ENCODE measurements at places on chromosomes 5 and 9.

DNA sequence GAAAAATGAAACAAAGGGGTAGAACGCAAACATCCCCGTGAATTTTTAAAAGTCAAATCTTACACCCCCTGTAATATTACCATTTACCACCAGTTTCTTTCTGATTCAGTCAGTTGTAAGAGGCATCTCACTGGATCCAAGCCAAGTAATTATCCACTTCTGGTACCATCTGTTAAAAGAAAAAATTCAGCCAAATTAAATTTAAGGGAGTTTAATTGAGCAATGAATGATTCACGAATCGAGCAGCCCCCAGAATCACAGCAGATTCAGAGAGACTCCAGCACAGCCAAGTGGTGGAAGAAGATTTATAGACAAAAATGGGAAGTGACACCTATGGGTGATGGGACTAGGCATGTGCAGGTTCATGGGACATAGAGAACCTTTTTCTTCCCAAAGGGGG is 29.9 kb upstream of the MTMR12 start:
- no peak for DNase-seq

GRCh38 chr9:98043915-98044314 is 12.6 kb upstream of the NANS start:
- no peak for DNase-seq

DNA sequence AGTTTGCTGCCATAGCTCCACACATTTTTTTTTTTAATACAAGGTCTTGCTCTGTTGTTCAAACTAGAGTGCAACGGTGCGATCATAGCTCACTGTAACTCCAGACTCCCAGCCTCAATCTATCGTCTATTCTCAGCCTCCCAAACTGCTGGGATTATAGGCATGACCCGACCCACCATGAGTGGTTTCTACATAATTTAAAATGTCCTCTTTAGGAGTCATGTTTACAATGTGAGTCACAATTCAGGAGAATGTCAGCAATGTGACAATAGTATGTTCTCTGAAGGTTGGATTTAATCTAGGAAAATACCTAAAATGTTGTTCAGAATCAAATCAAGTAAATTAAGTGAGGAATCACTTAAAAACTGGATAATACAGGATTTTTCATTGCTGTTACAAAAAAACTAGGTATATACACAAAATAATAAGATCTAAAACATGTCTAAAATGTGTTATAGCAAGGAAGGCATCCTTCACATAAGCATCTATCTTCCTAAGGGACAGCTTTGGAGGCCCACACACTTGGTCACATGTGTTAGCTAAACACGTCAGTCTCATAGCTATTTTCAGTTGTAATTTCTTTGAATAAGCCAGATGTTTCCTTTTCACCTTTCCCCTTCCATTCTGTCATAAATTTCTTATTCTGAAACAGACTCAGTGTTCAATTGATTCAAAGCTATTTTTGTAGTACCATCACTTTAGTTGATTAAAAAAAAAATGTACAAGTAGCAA is 30.0 kb upstream of the ELAVL2 start:
- no peak for DNase-seq

DNA sequence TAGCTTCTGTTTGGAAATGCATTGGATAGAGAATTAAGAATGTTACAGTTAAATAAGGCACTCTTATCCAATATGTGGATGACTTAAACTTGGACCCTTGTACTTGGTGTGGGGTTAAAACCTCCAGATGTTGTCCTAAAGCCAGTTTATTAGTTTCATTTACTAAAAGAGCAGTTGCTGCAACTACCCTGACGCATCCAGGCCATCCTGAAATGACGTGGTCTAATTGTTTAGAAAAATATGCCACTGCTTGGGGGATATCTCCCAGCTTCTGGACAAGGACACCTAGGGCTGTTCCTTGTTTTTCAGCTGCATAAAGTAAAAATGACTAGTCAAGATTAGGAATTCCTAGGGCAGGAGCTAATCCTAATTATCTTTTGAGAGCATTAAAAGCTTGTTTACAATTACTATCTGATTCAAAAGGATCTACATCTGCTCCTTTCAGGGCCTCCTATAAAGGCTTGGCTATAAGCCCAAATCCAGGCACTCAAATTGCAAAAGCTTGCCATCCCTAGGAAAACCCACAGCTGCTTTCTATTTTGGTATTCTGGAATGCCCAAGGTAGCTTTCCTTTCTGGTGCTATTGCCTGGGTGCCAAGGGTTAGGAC is 45.7 kb upstream of the SLCO4C1 start:
- no peak for DNase-seq

DNA sequence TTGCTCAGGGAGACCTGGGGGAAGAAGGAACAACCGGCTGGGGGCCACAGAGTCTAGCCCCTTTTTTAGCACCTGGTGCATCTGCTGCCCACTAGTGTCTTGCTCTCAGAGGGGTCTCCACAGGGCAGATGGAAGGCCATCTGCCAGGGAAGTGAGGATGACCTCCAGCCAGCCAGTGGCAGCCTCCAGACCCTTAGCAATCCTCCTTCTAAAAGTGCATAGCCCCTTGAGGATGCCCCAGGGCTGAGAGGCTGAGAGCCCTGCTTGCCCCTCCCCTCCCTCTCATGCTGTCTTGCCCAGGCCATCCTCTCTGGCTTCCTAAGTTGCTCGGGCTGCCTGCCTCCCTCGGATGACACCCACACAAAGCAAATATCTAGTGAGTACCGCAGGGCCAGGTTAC is 81.5 kb upstream of the PANK3 start:
- DNase-seq, result no peak

DNA sequence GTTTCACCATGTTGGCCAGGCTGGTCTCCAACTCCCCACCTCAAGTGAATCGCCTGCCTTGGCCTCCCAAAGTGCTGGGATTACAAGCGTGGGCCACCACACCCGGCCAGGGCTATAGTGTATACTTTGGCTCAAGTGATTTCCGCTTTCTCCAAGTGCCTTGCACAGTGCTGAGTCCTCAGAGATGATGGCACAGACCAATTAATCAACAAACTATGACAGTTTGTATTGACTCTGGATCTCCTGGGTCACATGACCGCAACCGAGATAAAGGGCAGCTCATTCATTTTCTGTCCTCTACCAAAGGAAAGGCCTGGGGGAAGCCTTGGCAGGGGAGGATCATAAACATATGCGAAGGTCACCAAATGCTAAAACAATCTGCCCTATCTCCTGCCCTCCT is 11.4 kb upstream of the LARP1 start:
- no peak for DNase-seq

GRCh38 chr9:68697851-68698250 is 7.2 kb upstream of the PIP5K1B start:
- no peak for DNase-seq

DNA sequence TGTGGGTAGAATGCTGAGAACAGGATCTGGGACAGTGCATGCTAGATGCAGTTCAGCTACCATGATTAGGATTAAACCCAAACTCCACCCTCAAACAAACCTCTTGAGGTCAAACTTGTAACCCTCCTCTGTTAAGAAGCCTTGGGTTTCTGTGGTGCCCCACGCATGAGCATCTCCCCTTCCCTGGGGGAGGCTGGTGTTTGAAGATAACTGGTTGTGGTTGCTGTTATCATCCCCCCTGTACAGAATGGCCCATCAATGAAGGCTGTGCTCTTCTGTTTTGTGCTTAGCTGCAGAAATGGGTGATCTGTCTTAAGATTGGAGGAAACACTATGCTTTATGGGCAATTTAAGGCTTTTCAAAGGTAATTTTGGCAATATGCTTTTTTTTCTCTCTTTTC is 4.4 kb upstream of the DAB2IP start:
- no peak for DNase-seq

- DNase-seq, result no peak
Observed at GRCh38 chr5:1442222-1443145, 2.8 kb downstream of the SLC6A3 start.

GRCh38 chr9:97560851-97561250 is 59.4 kb downstream of the TMOD1 start:
- no peak for DNase-seq

GRCh38 chr5:128673970-128674369 is 135.9 kb upstream of the FBN2 start:
- DNase-seq, result no peak

- no peak for DNase-seq
Observed at GRCh38 chr5:133690746-133691145, 78.4 kb upstream of the FSTL4 start.

DNA sequence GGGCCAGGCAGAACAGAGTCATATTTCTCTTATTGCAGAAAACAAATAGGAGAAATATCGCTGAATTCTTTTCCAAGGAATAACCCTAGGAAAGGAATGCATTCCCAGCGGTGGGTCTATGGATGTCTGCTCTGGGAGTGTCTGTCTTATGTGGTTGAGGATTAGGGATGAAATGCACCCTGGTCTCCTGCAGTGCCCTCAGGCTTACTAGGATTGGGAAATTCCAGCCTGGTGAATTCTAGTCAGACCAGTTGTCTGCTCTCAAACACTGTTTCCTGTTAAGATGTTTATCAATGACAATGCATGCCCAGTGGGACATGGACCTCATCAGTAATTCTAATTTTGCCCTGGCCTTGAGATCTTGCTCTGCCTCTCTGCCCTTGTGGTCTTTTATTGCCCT is 136.1 kb upstream of the ELAVL2 start:
- DNase-seq, result no peak

- no peak for DNase-seq
Observed at GRCh38 chr5:96958977-96959376, 23.1 kb downstream of the LNPEP start.

- DNase-seq, result no peak
Observed at GRCh38 chr5:104913841-104914281, 1351.3 kb upstream of the NUDT12 start.

DNA sequence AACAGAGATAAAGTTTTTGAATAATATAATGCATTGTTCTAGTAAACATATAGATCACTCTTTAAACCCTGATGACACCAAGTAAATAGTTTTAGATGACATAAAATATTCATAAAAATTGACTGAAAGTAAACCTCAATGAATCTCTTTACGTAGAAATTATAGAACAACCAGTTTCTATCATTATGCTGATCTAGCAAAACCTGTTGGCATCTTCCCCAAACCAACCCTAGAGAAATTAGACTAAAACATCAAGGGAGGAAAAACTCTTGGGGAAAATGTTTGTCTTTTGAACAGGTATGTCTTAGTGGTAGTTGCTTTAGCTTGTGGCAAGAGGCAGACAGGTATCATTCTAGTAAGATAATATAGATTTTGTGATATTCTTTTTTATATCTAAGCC is 747.0 kb upstream of the CDH6 start:
- no peak for DNase-seq

Data from activated CD8-positive, alpha-beta memory T cell treated with anti-CD3 and anti-CD28 coated beads for 4 hours (primary cell).